ENCODE measurements at places on chromosomes 2 and 18.

GRCh38 chr2:168355779-168356476, 100.1 kb upstream of the CERS6 start:
- DNase-seq, result no peak

DNA sequence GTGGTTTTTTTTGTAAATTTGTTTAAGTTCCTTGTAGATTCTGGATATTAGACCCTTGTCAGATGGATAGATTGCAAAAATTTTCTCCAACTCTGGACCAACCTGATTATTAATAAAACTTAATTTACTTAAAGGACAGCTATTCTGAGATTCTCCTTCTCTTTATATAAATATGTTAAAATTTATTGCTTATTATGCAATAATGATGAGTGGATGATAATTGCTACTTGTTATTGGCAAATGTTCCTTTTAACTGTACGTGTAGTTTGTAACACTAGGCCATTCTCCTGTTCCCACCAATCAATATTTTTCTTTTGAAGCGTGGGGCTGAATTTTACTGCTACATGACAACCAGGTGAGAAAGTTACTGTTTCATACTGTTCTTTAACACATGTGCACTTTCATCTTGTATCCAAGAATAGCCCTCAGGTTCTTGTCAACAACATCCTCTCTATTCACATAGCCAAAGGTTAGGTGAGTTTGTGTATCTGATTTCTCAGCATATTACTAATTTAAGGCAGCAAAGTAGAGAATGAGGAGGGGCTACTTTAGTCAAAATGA, 16.6 kb upstream of the STK17B start:
- no peak for DNase-seq

DNA sequence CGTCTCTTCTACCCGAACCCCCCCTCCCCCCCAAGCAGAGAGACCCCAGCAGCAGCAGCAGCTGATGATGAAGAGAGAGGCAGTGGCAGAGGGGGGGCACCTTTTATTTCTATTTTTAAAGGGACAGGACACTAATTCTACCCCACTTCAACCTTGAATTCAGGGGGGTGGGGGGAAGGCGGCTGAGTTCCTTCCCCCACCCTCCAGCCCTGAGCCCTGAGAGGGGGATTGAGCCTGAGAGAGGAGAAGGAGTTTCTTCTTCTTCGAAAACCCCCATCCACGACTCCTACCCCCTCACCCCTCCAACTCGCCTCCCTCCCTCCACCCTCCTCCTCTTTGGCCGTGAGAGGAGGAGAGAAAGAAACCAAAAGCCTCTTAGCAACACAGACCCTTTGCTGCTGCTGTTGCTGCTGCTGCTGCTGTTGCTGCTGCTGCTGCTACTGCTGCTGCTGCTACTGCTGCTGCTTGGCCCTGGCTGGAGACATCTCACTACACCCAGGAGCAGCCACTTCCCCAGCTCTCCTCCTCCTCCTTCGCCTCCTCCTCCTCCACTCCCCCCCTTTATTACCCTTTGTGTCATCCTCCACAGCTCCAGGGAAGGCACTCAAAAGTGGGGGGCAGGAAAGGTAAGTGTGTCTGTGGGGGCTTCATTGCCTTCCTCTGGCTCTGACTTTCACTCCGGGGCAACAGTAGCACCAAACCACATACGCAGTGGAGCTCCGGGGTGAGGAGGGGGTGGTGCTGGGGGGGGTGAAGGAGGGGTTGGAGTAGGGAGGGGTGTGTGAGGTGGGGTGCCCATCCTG, at the start of gene MBD5:
MBD5 (plus strand) TSS at position 33 of the 803 bp plus-strand sequence.
- peak; percentile 73 for DNase-seq

DNA sequence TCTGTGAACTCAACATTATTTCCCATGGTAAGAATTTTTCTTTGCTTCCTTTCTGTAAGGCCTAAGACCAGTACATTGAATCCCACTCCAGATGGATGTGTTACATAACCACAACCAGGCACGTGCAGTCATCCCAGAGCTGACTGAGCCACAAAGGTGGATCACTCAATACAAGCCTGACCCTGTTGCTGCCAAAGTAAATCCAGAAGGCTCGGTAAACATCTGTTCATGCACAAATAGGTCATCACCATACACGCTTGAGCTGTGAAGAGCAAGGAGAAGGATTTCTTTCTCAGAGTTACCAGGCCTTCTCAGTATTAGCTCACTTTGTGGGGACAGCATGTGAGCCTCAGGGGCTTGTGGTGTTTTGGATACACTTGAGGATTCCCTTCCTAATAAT, 791.4 kb upstream of the FANCL start:
- no peak for DNase-seq

DNA sequence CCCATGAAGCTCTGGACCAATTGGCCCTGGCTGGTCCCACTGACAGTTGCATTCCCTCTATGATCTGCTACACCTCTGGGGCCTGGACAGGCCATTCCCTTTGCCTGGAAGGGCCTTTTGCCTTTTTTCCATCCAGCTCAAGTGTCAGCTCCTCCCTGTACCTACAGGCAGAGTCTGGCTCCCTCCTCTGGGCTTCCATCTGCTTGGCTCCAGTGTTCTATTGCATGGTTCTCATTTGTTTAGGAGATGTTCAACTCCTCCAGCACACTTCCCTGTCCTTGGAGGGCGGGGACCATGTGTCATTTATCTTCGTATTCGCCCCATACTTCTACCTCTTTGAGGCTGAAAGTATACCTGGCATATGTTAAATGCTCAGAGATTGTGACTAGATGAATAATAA, 61.1 kb downstream of the PRKCE start:
- no peak for DNase-seq

DNA sequence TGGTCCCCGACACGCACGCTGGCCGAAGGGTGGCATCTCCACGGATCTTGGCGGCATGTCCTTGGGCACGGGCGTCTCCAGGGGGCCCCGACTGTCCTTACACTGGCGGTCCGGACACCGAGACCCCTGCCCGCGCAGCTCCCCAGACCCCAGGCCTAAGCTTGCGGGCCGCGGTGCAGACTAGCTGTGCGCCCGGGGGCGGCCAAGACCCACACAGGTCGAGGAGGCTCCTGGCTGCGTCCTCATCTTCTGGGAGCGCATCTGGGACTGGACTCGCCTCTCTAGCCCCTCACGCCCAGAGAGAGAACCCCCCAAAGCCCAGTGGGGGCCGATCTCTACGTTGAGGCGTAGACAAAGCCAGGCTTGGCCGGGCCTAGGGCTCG, 475 bp upstream of the TWIST2 start:
- DNase-seq, result no peak

DNA sequence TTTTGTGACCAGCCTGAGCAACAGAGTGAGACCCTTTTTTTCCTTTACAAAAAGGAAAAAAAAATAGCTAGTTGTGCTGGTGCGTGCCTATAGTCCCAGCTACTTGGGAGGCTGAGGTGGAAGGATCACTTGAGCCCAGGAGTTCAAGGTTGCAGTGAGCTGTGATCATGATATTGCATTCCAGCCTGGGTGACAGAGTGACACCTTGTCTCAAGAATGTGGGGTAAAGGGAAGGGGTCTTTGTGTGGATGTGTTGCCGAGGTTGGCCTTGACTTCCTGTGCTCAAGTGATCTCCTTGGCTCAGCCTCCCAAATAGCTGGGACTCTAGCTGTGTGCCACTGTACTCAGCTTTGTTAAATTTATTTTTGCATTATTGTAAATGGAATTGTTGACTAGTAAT, 120.6 kb downstream of the ZNF407 start:
- DNase-seq, result no peak

GRCh38 chr2:24830351-24830750, 37.1 kb downstream of the CENPO start:
- no peak for DNase-seq
